ENCODE measurements at places on chromosomes 5 and 9.

DNA sequence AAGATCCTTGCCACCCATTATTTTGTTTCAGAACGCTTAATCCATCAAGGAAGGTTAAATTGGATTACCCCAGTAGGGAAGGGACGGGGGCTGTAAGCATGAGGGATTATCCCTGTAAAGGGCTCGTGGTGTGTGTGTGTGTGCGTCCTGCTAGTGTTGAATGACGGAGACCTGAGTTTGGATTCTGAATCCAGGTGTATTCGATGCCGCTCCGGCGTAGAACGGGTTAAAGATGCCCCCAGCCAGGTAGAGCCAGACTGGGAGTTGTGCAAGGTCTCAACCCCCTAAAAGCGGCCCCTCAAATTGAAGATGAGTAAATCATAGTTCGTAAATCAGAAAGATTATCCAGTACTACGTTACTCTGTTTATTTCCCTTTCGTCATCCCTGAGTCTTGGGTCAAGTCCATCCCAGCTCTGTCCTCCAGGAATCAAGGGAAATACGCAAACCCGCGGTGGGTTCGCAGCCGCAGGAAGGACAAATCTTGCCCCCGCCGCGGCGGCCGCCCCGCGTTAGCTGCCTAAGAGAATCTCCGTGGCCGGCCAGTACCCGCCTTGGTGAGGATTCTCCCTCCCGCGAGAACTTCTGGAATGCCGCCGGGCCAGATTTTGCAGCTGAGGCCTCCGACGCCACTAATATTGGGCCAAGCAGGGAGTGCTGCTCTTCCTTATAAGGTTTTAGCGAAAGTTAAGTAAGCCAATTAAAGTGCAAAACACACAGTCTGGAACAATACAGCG, 586 bp upstream of the MTAP start:
- DNase-seq: peak; percentile 76

DNA sequence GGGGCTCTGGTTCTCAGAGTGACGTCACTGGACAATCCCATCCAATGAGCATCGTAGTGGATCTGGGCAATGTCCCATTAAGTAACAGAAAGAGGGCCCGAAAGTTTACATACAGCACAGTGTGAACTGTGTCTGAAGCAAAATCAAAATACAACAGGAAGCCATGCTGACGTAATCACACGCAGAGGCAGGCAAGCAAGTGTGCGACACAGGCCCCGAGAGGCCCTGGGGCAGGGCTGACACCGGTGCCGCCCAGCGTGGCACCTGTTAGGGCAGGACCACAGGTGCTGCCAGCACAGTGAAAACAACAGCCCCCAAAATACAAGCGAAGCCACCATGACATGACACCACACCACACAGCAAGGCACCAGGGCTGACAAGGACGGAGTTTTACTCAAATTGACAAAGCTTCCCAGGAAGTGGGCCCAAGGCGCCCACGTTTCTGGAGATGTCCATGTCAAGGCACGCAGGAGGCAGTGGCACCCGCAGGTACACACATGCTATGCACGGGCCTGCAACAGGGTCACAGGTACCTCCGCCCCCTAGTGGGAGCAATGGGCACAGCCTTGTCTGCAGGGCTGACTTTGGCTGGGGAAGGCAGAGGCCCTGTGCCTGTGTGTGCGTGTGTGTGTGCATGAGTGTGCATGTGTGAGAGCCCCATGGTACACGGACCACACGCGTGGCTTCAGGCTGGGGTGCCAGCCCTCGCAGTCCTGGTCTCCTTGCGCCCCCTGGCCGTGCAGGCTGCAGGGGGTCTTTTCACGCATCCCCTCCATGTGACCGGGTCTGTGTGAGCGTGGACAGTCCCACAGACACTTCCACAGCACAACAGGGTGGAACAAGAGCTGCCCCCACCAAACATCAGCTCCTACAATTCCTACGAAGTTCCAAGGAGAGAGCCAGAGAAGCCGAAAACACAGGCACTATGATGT, 19.6 kb downstream of the QSOX2 start:
- DNase-seq: peak; percentile 87

DNA sequence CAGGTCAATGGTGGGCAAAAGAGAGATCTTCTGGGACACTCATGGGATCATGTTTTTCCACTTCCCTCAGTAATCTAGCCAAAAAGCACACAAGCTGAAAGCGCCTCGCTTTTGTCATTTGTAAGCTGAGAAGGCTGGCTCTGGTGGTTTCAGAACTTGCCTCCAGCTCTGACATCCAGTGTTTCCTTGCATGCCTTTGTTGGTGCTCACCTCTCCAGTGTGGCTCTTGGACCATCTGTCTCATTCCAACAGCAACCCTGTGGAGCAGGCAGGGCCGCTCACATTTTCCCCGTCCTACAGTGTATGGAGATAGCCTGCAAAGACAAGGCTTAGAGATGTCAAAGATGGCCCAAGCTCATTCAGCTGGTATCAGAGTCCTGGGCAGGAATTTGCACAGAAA, 160.8 kb upstream of the KLF4 start:
- DNase-seq: no peak

DNA sequence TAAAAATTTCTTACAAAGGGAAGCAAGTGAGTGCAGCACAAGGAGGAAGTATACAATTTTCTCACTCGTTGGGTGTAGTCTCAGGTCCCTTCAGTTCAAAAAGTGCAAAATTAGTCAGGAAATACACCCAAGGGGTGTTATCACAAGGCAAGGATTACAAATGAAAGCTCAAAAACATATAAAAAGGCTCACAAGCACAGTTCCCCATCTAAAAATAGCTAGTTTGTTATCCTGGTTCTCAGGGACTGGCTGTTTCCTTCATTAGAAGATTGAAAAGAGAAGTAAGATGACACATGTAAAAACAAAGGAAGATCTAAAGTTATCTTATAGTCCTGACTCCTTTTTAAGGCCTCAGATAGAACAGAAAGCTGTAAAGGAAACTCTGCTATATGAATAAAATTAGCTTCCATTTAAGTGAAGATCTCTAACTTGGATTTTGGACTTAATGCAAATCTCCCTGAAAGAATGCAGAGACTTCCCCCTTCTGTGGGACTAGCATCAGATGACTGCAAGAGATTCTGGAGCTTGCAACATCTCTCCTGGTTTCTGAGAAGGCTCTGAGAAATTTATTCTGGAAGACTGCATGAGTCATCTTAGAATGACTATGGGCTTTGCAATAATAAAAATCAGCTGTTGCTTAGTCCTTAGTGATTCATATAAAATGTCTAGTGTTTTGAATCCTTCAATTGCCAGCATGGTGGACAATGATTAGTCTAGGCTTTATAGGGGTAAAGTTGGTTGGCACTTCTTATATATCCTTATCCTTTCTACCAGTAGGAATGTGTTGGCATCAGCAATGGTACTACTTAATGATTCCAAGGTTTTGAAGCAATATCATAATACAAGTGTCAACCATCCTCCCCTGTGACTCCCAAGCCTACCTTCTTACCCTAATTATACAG, 25.4 kb downstream of the DAB2 start:
- no peak for DNase-seq

GRCh38 chr5:139842321-139842720, 46.7 kb downstream of the PSD2 start:
- no peak for DNase-seq

DNA sequence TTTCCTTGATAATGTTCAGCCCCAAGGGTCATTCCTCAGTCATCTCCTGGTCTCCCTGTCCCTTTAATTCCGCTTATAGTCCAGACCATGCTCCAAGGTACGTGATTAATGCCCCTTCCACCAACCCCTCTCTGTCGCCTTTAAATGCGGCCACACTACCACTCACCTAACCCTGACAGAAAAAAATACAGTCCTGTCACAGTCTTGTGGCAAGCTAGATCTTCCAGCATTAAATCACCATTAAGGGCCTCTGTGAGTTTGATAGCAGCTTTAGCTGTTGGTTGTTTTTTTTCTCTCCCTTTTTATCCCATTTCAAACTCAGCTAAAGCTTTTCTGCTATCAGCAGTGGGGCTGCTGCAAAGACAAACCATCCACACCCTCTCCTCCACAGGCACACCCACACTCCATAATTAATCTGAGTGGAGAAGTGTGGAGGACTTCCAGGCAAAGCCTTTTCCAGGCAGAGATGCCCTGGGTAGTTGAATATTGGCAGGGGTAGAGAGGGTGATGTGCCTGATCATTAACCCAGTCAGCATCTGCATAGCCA, 522.7 kb upstream of the CLINT1 start:
- DNase-seq: no peak
